ENCODE measurements at places on chromosomes 11 and 22. TPM values are rescaled to one million over a fixed set of nuclear protein-coding genes. Genes with fewer than 3 reads are reported as not detected.
A peak's percentile ranks its signal among the peaks of the same experiment; 100 is the strongest.

DNA sequence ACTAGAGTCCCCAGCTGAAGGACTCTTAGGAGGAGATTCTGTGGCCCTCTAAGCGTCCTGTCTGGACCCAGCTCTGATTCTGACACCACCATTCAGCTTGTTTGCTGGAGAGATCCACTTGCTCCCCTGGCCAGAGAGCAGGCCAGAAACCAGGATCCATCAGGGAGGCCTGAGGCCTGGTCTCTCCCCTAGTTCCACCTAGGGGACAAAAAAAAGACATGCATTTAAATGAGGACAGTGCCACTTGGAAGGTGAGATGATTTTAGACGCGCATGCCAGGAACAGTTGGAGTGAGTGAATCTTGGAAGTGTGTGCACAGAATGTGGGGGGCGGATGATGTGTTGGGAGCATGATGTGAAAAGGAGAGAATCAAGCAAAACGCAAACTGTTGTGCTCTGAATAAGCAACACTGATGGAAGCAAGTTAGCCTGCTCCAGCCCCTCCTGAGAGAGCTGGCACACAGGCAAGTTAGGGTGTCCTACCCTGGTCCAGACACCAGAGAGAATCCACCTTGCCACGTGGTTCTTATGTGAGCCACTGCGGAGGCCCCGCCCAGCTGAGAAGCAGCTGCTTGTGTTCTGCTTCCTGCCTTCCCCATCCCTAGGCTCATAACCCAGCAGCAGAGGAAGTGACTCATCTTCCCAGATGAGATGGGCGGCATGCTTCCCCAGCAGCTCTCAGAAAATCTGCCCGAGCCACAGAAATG lies 8.0 kb upstream of the SLCO2B1 start:
- peak; percentile 75 for DNase-seq

- DNase-seq, result no peak
Measured at GRCh38 chr11:22192642-22193347, at the start of gene ANO5. ANO5 (plus strand) TSS chr11:22193085; CDS start chr11:22193493, 408 bp downstream.

Gene UCP2
- total RNA-seq, result 913 TPM

Gene KRTAP5-8
- total RNA-seq, result not detected

Data from naive thymus-derived CD4-positive, alpha-beta T cell (primary cell).